ENCODE measurements at places on chromosomes 1 and 21. TPM values are rescaled to one million over a fixed set of nuclear protein-coding genes. Genes with fewer than 3 reads are reported as not detected.
A peak's percentile ranks its signal among the peaks of the same experiment; 100 is the strongest.

- ATAC-seq, result peak; percentile 71
Observed at GRCh38 chr1:87104140-87104539, 189.7 kb downstream of the HS2ST1 start.

- no peak for ATAC-seq
Observed at GRCh38 chr1:220176540-220176939, 82.6 kb downstream of the IARS2 start.

- no peak for ATAC-seq
Observed at GRCh38 chr1:100305954-100306353, 39.9 kb downstream of the RTCA start.

GRCh38 chr21:34353182-34353581 lies 10.6 kb upstream of the KCNE2 start:
- no peak for ATAC-seq

DNA sequence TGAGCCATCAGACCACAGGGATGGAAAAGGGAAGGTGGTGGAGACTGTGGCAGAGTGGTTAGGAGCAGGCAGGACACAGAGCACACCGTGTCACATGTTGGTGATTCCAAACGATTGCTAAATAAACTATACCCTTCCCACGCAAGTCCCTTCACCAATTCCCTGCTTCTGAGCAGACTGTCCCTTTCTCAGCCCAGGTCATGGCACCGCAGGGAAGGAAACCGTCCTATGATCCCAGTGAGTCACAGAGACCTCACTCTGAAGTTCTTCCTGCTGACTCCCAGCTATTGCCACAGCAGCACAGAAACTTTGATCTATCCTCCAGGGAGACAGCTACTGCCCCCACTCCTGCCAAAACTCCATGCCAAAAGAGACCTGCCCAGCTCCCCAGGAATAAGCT lies 19.2 kb downstream of the RIMS3 start:
- peak; percentile 34 for ATAC-seq

DNA sequence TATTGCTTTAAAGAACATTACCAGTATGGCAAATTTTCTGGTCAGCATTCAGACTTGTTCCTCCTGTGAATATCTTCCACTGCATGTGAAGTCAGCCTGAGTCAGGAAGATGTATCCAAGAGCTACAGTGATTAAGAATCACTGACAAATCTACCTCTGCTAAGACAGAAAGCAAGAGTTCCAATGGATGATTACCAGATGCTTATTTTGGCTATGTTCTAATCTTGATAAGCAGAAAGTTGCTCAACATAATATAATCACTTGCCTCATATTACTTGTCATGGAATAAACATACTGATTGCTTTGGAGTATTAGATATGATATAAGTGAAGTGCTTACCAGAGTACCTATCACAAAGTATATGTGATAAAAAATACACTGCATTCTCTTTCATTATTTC lies 738.1 kb downstream of the ADGRL2 start:
- no peak for ATAC-seq

GRCh38 chr1:81224222-81224621 lies 576.5 kb upstream of the ADGRL2 start:
- ATAC-seq, result no peak

DNA sequence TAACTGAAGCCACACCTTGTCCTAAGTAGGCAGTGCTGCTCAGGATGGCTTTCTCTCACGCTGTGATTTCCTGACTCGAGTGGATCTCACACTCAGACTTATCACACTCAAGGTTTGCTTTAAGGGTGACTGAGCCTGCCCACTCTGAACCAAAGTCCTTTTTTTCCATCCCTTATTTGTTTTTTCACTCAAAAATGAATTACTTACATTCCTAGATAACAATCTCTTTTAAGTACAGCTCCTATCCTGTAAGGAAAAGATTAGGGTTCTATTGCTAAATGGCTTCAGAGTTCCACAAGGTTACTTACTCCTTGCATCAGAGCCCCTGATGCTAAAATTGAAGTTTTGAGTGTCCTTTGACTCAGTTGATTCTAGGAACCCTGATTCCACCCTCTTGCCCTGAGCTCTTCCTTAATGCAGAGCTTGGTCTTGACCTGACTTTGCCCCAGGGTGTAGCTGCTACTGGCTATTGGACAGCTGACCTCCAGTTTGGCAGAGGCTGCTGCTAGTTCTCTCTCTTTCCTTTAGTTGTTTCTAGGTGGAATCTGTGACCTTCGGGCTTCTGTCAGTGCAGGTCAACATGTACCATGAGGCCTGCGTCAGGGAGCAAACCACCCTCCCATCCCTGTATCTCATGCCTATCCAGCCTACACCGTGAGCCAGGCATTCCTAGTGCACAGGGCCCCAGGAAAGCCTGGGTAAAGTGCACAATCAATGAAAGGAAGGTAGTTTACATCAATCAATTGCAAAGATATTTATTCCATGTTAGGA lies 80.1 kb upstream of the CD55 start:
- no peak for ATAC-seq

GRCh38 chr1:174040387-174040786 lies 18.2 kb upstream of the RC3H1 start:
- ATAC-seq, result peak; percentile 77

- ATAC-seq, result no peak
Observed at GRCh38 chr1:84407958-84408422, 9.7 kb downstream of the DNASE2B start.

- no peak for ATAC-seq
Observed at GRCh38 chr1:4752059-4752458, 97.7 kb downstream of the AJAP1 start.

SLC22A15 gene
- total RNA-seq, result 6.6 TPM

TCHH gene
- total RNA-seq, result 0.08 TPM

RHEX gene
- total RNA-seq, result 0.48 TPM

C1orf105 gene
- total RNA-seq, result not detected

Data from esophagus mucosa (tissue), 1 donor.